Head of caudate nucleus (tissue), 42 donors: ENCODE measurements at places on chromosomes 4 and X.

DNA sequence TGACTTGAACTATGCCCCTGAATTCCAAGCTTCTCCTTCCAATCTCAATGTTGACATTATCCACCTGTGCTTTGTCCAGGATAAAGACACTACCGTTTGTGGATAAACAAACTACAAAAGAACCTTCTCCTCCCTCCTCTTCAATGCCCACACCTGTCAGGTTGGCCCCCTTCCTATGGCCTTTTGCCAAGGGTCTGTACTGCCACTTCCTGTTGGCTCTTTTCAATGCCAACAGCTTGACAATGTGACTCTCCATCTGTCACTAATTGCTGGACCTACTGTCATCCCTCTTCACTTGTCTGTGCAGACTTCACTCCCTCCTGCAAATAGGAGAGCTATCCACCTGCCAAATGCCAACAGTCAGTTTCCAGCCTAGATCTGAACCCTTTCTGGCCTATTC, 35.8 kb upstream of the MID1 start:
- no peak for DNase-seq

DNA sequence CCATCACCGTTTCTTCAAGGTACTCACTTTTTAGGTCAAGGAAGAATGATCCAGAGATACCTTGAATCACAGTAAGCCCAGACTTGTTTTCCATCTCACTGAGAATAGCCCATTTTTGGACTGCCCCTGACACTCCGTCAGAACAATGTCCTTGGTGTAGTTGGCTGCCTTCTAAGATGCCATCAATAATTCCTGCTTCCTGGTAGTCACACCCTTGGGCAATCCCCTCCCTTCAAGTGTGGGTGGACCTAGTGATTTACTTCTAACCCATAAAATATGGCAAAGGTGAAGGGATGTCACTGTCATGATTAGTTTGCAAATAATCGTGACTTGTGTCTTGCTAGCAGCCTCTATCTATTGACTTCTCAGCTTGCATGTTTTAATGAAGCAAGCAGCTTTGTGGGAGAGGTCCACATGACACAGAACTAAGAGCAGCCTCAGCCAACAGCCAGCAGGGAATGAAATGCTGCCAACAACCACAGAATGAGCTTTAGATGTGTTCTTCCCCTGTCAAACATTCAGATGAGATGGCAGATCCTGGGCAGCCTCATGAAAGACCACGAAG, 20.0 kb upstream of the KLHL34 start:
- DNase-seq: no peak

GRCh38 chr4:44927399-44928380, 201.3 kb upstream of the GNPDA2 start:
- peak; percentile 2 for DNase-seq

DNA sequence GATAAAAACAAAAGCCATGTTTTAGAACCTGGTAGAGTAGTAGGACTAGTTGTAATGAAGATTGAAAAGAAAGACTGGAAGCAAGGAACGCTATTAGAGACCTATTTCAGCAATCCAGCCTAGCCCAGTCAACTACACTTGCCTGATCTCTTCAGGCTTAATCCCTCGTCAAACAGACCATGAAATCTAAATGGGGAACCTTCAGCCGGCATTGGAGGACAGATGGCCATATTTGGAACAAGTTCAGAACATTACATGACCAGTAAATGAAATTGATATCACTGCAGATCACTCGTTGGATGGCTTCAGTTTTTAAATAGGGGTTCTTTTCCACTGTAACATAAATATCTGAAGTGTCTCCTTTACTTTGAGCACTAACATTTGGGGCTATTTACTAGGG, 84.8 kb upstream of the WDR44 start:
- DNase-seq: no peak

- no peak for DNase-seq
Measured at GRCh38 chr4:180098586-180098985, 2144.6 kb upstream of the TENM3 start.

DNA sequence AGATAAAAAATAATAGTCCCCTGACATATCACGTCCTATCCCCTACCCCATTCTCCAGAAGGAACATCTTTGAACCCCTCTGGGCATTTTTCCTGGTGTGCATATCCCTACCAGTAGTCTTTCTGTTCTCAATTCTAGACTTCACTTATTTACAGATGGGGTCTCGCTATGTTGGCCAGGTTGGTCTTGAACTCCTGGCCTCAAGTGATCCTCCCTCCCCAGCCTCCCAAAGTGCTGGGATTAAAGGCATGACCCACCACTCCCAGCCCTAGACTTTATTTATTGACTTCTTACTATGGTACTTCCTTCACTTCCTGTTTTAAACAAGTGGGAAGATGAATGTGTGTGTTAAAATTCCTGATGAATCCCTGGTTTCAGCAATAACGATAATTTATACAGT, 612 bp upstream of the RRAGB start:
- DNase-seq: no peak

DNA sequence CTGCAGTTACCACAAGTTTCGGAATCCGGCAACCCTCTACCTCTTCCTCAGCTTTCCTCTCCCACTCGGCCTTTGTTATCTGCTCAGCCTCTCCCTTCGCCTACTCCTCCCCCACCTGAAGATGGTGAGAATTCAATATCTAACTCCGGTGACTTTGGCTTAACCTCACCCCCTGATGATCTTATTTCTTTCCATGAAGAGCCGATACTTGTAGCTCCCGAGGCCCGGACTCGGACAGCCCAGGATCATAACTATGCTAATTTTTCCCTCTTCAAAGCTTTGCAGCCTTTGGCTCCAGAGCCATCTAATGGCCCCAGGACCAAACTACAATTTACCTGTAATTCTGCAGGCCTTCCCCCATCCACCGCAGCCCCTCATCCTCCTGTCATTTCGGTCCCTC, 32.0 kb upstream of the MGST2 start:
- DNase-seq: no peak

- no peak for DNase-seq
Measured at GRCh38 chr4:78671903-78672815, 104.0 kb upstream of the BMP2K start.

- DNase-seq: no peak
Measured at GRCh38 chr4:15765391-15765790, 12.7 kb upstream of the CD38 start.

DNA sequence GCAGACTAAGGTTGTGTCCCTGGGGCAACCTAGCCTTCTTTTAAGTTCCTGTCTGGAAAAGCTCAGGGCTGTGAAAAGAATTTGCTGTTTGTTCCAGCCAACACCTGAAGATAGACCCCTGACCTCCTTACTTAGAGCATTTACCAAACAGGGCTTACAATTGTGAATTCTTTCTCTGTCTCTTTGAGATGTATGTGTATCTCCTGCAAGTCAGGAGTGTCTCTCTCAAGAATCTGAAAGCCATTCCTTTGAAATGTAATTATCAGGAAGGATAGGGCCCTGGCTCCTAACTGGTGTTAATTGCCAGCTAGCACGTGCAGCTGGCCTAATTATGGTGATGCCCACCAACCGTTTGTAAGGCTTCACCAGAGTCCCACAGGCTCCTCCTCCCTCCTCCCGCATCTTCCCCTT, 18.2 kb downstream of the CCNG2 start:
- no peak for DNase-seq

GRCh38 chr4:77450006-77450405, 155.6 kb upstream of the CXCL13 start:
- DNase-seq: no peak

- DNase-seq: no peak
Measured at GRCh38 chr4:156558373-156559025, 413.1 kb downstream of the PDGFC start.

- DNase-seq: no peak
Measured at GRCh38 chr4:175341203-175341755, 423.1 kb downstream of the ADAM29 start.

DNA sequence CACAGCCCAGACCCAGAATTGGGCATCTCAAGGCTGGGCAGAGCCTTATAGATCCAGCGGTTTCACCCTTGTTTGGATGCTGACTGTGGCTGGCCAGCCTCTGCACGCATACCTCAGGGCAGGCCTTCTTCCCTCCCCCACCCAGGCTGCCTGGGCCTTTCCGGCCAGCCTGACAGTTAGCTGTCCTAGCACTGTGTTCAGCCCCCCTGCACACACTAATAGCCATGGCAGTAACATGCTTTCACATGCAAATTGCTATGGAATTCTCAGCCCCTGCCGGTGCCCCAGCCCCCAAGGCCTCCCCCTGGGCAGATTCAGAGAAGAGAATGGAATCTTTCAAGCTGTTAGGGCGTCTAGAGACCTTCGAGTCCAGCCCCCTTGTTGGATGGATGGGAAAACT, 17.7 kb downstream of the EFNB1 start:
- no peak for DNase-seq

- DNase-seq: peak; percentile 78
Measured at GRCh38 chr4:139530833-139531427, 25.1 kb downstream of the SETD7 start.

DNA sequence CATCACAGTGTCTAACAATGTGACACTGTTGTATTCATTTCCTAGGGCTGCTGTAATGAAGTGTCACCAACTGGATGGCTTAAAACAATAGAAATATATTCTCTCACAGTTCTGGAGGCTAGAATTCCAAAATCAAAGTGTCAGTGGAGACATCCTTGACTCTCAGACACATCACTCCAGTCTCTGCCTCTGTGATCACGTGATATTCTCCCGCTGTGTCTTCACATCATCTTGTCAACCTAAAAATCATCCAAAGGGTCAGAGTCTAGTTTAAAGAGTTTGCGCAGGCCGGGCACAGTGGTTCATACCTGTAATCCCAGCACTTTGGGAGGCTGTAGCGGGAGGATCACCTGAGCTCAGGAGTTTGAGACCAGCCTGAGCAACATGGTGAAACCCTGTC, 36.6 kb upstream of the HPSE start:
- no peak for DNase-seq

GRCh38 chr4:170089274-170089667, 485 bp downstream of the AADAT start:
- DNase-seq: peak; percentile 69

GRCh38 chr4:183403486-183403885, 41.0 kb upstream of the CDKN2AIP start:
- DNase-seq: no peak

DNA sequence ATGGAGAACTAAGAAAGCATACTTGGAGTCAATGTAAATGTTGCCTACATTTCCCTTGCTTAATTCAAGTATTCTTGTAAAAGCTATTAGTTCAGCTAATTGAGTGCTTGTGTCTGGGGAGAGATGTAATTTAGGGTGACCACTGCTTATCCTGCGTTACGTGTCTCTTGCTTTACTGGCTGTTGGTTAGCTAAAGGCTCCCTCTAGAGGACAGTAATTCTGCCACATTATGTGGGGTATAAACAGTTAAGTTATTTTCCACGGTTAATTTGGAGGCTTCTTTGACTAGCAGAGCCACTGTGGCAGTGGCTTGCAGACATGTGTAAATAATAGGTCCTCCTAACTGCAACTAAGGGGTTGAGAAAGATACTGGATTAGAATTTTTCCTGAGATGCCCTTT, 25.3 kb upstream of the NAF1 start:
- no peak for DNase-seq

GRCh38 chrX:69019073-69019890, 146.0 kb downstream of the PJA1 start:
- DNase-seq: no peak

- DNase-seq: no peak
Measured at GRCh38 chrX:45758738-45759397, 558.2 kb upstream of the DIPK2B start.

DNA sequence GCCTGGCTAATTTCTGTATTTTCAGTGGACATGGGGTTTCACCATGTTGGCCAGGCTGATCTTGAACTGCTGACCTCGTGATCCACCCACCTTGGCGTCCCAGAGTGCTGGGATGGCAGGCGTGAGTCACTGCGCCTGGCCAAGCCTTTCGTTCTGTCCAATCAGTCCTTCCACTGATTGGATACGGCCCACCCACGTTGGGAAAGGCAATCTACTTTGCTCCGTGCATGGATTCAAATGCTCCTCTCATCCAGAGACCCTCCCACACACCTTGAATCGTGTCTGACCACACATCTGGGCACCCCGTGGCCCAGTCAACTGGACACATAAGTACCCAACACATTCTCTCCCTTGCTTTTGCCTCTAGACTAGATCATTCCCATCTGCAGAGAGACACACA, 74.9 kb downstream of the CRLF2 start:
- no peak for DNase-seq

- DNase-seq: no peak
Measured at GRCh38 chr4:74665346-74665745, 129.0 kb downstream of the BTC start.

- no peak for DNase-seq
Measured at GRCh38 chrX:44456685-44457084, 86.0 kb downstream of the FUNDC1 start.

DNA sequence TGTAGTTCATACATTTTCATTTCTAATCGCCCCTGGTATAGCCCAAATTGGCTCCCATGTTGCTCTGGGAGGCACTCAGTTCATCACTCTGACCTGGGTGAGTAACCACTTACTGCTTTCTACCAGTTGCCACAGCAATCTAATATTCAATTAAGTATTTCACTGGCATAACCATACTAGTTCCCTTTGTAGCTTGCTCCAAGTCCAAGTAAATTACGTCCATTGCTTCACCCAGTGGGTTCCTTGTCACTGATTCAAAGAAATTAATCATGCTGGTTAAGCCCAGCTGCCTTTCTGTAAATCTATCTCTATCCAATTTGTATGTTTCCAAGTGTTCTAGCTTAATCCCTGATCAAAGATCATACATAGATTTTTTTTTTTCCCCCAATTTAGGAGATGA, 92.0 kb upstream of the CBR4 start:
- DNase-seq: no peak

DNA sequence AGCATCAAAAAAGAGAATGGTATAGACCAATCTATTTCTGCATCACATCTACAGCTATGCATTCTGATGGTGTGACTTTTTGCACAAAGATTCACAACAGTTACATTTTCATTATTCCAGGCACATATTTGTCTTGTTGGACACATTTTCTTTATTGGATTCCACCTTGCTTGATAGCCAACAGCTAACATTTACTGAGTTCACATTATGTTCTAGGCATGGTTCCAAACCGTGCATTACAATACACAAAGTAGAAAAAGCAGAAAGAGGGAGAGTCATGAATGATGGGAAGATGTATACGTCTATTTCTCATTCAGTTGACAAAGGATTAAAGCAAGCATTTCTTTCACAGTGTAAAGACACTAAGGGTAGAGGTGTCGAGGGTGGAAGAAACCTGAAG, 22.9 kb upstream of the CLGN start:
- no peak for DNase-seq

GRCh38 chr4:33512397-33512796, 2731.9 kb downstream of the ARAP2 start:
- no peak for DNase-seq

GRCh38 chr4:56821381-56822243, at the start of gene SPINK2:
SPINK2 (minus strand) TSS chr4:56821701; CDS start chr4:56821662, 39 bp downstream.
- DNase-seq: peak; percentile 34

DNA sequence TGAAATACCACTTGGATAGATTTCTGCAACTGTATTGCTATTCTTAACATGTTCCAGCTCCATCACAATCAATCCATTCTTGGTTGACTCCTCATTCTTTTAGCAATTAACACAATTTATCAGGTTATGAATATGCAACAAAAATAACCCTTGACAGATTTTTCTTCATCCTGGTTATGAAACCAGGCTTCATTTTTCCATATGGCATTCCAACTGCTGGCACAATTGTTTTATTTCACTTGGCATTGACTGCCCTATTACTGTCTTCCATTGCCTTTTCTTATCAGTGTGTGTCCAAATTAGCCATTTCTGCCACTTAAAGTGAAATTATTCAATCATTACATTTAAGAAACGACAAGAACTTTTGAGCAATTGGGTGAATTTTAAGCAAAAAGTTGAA, 388.8 kb upstream of the EPHA5 start:
- DNase-seq: no peak

- no peak for DNase-seq
Measured at GRCh38 chr4:32119907-32120306, 1399.7 kb downstream of the PCDH7 start.

GRCh38 chrX:137823257-137823656, 257.3 kb downstream of the ZIC3 start:
- DNase-seq: no peak
